ENCODE measurements at places on chromosomes 7 and 10. TPM values are rescaled to one million over a fixed set of nuclear protein-coding genes. Genes with fewer than 3 reads are reported as not detected.

- no peak for DNase-seq
These were observed 87.1 kb downstream of the EGFR start for GRCh38 chr7:55105952-55106351.

DNA sequence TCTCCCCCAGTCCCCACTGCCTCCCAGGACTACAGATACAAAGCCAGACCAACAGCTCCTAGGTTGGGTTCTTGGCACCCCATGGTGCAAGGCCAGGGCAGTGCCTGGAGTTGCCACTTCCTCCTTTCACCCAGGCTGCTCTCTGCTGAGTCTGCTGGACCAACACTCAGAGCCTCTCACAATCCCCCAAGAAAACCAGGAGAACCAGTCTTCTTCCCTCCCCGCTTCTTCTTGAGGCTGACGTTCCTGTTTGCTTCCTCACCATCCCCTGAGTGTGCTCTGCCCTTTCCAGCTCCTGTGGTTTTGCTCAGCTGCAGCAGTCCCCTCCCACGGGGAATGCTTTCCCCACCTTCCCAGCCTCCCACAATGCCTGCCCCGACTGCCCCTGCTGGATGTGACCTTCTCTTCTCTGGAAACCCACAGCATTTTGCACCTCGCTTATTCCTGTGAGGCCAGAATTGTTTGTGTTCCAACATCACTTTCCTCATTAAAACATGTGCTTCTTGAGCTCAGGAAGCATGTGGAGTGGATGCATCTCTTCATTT lies 89.9 kb downstream of the GOLGA7B start:
- no peak for DNase-seq

Gene GFRA1
- 1.8 TPM for polyA plus RNA-seq

- DNase-seq = peak; percentile 64
These were observed 628.7 kb downstream of the TYW1 start for GRCh38 chr7:67625257-67625737.

Gene FFAR4
- 0.24 TPM for polyA plus RNA-seq

Gene SLC13A4
- polyA plus RNA-seq = 0.24 TPM

DNA sequence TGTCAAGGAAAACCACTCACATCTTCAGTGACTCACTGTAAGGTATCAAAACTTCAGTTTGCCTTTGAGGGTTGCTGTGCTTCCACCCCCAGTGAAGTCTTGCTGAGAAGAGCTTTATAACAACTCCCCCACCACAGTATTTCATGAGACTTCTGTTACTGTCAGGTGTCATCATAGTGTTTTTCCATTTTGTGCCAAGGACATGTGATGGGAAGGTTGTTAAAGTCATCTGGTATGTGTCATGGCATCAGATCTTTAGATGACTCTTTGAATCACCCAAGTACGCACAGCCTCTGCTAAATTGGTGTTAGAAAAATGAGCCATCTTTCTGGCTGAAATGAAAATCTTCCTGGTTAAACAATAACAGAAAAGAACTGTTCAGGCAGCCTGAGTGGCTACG lies 115.0 kb upstream of the CCDC6 start:
- DNase-seq = no peak

- peak; percentile 53 for DNase-seq
These were observed 4.8 kb downstream of the DYNC2I1 start for GRCh38 chr7:158861004-158861787.

GRCh38 chr7:149317986-149318672 lies 56.1 kb downstream of the ZNF783 start:
- DNase-seq = no peak

- no peak for DNase-seq
These were observed 51.7 kb downstream of the BZW2 start for GRCh38 chr7:16697507-16698199.

Gene TET1
- polyA plus RNA-seq = 0.75 TPM

- DNase-seq = no peak
These were observed 87.3 kb upstream of the TES start for GRCh38 chr7:116122972-116123595.

Gene WNT8B
- polyA plus RNA-seq = 0.03 TPM

Gene CABCOCO1
- polyA plus RNA-seq = 2.9 TPM

GRCh38 chr7:157490465-157490912 lies 153.7 kb downstream of the DNAJB6 start:
- DNase-seq = no peak

DNA sequence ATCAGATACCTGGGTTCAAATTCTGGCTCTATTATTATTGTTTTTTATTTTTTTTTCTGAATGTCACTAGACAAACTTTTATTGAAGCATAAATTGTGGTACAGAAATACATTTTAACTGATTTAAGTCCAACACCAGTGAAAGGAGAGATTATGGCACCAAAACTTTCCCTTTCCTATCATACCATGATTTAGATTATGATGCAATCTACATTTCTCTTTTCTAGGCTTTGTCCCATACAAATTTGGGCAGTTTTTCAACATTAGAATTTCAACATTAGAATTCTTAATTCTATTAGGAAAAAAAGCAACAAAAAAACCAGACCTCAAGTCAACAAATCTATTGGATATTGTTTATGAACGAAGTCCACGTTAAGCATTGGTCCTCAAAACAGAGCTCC lies 11.0 kb downstream of the AS3MT start:
- DNase-seq = no peak

Gene KIAA1549
- 1.3 TPM for polyA plus RNA-seq

- DNase-seq = no peak
These were observed 23.1 kb upstream of the PITRM1 start for GRCh38 chr10:3195726-3196125.

Gene GGCT
- polyA plus RNA-seq = 58.5 TPM

Gene BTRC
- polyA plus RNA-seq = 10.0 TPM

Gene ABCC2
- polyA plus RNA-seq = 1.4 TPM

DNA sequence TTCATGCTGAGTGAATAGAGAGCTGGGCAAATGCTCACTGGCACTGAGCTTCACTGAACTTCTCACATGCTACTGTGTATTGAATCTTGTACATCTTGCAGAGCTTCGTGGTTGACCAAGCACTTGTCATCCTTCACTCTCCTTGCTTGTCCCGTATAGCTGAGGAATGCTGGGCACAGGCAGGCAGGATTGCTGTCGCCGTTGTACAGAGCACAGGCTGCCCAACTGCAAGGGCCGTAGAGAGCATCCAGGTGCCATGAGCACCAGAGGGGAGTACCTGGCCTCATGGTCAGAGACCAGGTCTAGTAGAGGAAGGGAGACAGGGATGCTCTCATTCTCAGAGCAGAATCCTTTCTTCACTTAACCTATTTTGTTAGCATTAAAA lies 99.8 kb upstream of the RET start:
- DNase-seq = peak; percentile 8

DNA sequence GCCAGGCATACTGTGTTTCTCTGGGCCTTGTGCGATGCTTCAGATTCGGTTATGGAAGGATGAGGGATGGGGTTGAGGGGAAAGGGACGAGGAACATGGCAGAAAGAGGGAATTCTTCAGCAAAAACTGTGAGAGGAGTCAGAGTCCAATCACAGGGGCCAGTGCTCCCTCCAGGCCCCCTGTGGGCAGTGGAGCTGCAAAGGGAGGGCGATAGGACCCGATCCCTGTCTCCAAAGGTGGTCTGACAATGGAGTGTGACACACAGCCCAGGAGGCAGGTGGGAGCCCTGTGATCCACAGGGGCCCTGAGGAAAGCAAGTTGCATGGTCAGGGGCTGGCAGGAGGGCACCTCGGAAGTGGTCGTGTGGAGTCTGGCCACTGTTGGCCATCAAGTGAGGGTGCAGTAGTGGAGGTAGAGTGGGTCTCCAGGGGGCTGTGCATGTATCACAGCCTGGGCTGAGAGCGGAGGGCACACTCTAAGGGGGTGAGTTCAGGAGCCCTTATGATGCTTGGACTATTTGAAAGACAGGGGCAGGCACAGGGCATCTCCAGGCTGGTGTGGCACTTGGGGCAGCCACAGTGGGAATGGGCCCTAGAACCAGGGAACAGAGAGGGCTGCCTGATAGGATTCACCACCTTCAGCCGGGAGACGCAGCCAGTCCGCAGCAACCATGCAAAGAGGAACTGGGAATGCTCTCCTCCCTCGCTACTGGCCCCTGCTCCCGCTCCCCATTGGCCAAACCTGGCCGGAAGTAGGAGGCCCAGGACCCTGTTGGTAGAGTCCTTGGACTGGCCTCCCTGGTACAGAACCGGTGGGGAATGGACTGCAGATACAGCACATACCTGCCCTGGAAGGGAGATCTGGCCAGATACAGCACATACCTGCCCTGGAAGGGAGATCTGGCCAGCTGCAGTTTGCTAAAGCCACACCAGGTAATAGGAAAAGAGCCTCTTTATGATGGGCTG lies 115.9 kb downstream of the ADCY1 start:
- DNase-seq = no peak

DNA sequence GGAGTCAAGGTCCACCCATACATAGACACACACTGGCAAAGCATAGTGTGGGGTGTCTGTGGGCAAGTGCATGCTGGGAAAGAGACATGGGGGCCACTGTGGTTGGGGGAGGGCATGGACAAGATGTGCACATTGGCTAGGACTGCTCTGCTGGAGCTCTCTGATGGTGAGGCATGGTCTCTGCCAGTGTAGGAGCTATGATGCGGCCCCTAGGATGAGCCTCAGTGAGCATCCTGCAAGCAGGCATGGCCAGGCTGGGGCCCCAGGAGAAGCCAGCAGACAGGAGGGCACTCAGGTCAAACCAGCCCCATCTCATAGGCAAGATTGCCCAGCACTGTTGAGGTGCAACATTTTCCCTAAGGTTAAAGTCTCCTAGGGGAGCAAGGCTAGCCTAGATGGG lies 489.4 kb downstream of the DNAJB9 start:
- no peak for DNase-seq

Gene MINPP1
- polyA plus RNA-seq = 22.3 TPM

Gene SAMD9L
- 12.6 TPM for polyA plus RNA-seq

GRCh38 chr7:55970978-55971377 lies 6.6 kb downstream of the NIPSNAP2 start:
- DNase-seq = peak; percentile 27

Gene CHST3
- 5.4 TPM for polyA plus RNA-seq

- DNase-seq = no peak
These were observed 116.0 kb downstream of the BUB3 start for GRCh38 chr10:123270221-123270620.

Gene CHAT
- polyA plus RNA-seq = not detected

DNA sequence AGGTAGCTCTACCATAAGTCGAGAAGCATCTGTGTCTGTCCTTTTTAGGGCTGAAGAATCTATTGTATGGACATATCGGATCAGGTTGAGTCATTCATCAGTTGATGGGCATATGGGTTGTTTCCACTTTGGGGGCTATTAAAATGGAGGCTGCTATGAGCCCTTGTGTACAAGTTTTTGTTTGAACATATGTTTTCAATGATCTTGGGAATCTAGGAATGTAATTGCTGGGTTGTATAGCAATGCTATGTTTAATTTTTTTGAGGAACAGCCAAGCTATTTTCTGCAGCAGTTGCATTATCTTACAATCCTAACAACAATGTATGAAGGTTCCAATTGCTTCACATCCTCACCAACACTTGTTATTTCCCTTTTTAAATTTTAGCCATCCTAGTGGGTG lies 46.4 kb upstream of the HABP2 start:
- DNase-seq = no peak

DNA sequence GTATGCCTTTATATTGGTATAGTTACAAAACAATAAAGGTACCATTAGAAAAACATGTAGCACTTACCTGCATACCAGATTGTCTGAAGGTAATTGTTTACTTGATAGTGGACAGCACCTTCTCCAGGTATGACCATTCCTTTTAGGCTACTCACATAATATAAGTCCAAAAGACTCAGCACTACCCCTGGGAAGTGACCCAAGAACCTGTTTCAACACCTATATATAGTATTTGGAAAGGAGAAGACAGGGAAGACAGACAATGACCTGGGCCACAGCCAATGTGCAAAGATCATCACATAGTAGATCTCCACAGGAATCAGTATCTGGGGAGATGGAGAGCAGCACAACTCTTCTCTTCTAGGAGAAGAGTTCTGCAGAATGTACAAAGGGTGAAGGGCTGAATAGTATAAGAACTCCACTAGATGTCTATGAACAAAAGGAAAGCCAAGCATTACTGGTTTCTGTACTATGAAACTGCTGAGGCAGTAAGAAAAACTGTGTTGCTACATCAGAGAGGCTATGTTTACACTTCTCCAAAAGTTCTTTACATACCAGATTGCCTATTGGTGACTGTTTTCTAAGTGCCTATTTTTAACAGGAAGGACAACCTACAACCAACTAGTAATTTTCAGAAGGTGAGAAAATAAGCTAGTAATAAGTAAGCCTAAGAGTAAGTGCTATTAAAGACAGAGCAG lies 159.2 kb downstream of the BTAF1 start:
- no peak for DNase-seq

GRCh38 chr7:28941633-28942032 lies 16.5 kb downstream of the TRIL start:
- no peak for DNase-seq

Gene GPC2
- 1.1 TPM for polyA plus RNA-seq

Gene AVL9
- 8.6 TPM for polyA plus RNA-seq

Gene ASB15
- polyA plus RNA-seq = not detected

GRCh38 chr7:50556247-50556991 lies 8.8 kb downstream of the DDC start:
- DNase-seq = no peak

- DNase-seq = peak; percentile 51
These were observed 5.6 kb downstream of the OGA start for GRCh38 chr10:101812606-101813005.

- DNase-seq = no peak
These were observed at the start of gene SLC26A4 for GRCh38 chr7:107660381-107661080. Gene SLC26A4, plus strand, starts transcription at chr7:107660828. Its CDS starts 814 bp downstream, at chr7:107661642.

Gene CLEC5A
- 1.7 TPM for polyA plus RNA-seq

GRCh38 chr7:139034336-139034735 lies 1.5 kb downstream of the ZC3HAV1L start:
- DNase-seq = peak; percentile 27

DNA sequence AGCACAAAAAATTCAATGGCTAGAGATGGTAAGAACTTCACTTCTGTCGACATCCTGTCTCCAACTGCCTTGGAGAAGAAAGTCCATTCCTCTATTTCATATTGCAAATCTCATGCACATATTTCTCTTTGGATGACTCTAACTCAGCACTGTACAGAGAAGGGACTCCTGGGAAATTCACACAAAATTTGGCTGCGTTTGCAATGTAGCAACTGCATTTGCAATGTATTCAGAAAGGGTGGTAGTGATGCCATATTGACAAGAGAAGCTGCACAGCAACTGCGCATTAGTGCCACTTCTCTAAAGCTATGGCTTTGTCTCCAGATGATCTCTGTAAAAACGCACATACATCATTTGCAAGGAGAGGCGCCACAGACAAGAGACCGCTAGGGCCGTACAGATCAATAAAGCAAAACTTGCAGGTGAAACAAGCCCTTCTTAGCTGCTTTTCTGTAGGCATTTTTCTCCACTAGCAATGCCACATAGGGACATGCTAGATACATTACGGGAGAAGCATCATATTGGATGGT lies 389.5 kb downstream of the TCERG1L start:
- no peak for DNase-seq

- DNase-seq = no peak
These were observed 134.4 kb upstream of the DLX6 start for GRCh38 chr7:96870934-96871333.

All from adrenal gland (tissue), 19 donors.